ENCODE measurements at places on chromosomes 11 and 22.
A peak's percentile ranks its signal among the peaks of the same experiment; 100 is the strongest.

GRCh38 chr11:107157809-107158187 lies 139.5 kb upstream of the GUCY1A2 start:
- DNase-seq, result no peak

GRCh38 chr11:108819957-108820356 lies 155.1 kb downstream of the DDX10 start:
- DNase-seq, result no peak

DNA sequence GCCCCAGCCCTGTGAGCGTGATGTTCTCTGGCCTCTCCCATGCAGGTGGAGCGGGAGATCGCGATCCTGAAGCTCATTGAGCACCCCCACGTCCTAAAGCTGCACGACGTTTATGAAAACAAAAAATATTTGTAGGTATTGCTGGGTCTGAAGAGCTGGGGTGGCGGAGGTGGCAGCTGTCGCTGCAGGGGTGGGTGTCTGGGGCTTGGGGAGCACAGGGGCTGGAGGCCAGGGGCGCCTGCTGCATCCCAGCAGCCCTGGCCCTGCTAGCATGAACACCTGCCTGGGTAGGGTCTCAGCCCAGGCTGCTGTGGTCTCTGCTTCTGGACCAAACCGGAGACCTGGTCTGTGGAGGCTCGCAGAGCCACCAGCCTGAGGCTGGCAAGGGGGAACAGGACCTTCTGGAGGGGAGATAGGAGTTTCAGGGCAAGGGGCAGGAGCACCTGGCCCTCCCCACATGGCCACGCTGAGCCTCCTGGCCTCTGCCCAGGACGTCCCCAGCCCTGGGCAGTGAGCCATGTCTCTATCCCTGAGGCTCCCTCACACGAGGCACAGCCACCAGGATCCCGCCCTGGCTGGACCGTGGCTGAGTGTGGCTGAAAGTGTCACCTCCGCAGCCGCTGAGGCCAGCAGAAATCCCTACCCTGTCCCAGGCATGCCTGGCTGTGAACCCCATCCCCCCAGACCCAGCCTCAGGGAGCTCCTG lies 48.2 kb downstream of the MOB2 start:
- no peak for DNase-seq

DNA sequence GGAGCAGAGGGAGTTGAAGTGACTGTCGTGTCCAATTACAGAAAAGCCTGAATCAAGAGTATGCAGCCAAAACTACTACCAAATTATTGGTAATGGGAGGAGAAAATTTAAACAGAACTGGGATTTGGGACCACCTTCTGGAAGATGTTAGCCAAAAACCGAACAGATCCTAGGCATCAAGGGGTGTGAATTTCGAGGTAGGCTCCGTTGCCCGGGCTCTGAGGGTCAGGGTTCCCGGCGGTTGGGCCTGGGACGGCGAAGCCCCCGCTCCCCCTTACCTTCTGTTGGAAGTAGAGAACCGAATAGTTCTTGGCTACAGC lies 313 bp downstream of the PRCP start:
- no peak for DNase-seq

GRCh38 chr11:65478388-65479183 lies 20.3 kb upstream of the MALAT1 start:
- DNase-seq, result no peak

- DNase-seq, result no peak
These were observed 3.9 kb upstream of the PTS start for GRCh38 chr11:112222303-112222702.

DNA sequence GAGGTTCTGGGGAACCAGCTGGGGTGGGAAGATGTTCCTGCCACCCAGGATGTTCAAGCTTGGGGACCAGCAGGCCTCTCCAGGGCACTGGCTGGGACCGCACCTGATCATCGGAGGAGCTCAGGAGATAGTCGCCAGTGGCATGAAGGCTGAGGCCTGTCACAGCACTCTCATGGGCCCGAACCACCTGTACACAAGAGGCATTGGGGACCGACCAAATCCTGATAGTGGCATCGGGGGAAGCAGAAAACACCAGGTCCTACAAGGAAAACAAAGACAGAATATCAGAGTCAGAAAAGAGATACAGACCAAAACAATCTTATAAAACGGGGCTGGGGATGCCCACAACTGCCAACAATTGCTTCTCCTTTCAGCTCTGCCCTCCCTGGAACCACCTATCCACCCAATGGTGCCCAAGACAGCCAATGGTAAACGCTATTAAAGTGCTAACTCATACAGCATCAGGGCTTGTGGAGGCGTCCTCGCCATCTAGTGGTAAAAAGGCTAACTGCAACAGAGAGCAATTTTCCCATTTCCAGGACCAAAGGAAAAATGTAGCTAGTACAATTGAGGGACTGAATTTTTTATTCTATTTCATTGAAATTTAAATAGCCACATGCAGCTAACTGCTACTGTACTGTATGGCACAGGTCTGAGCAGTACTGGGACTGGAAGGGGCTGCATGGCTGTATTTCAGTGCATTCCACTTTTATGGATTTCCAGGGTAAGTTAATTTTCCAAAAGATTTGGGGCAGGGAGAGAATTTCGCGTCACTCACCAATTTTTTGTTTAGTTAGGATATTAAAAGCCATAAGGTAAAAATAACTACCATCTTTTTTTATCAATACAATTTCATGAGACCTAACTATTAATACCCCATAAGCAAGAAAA lies 7.1 kb downstream of the PRPF19 start:
- peak; percentile 40 for DNase-seq

DNA sequence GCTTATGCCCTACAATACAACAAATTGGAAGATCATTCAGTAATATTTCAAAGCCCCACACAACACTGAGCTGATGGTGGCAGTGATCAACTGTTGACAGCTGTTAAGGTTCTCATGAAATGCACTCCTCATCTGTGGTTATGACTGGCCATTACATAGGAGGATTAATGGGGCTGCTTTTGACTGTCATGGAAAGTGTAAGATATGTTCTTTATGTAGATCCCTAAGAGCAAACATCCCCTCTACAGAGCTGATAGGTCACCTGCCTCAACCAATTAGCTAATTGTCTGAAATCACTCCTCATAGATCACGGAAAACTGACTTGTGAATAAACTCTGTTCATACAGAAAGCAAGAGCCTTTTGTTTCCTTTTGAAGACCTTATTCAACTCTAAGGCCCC lies 78.1 kb downstream of the GAB2 start:
- DNase-seq, result no peak

DNA sequence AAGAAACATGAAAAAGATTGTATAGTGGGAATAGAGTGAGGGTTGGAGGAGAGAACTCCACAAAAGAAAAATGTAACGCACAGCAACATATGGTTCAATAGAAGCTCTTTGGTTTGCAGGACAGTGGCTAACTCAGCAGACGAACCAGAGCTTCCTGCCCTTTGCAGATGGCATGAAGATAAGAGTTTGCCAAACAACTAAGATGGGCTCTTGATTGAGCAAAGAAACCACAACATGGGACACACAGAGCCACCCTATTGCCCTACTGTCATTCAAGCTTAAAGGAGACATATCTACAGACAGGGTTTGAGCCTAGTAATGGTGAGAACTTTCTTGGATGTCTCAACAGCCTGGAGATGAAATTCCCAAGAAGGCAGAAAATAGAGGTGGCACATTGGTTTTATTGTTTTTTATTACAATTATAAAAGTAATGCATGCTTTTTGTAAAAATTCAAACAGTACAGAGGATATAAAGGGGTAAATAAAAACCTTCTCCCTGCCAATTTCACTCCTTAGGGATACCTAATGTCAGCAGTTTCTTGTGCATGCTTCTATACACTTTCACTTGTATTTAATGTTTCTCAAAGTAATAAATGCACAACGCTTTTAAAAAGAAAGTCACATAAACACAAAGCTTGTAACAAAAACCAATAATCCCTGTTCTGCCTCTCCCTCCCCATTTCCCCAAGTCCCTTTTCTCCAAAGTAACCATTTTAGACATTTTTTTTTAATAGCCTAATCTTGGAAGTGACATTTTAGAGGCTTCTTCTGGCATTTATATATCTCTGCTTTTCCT lies 63.7 kb downstream of the COPB1 start:
- no peak for DNase-seq

GRCh38 chr11:133997554-133997953 lies 40.8 kb upstream of the IGSF9B start:
- no peak for DNase-seq

DNA sequence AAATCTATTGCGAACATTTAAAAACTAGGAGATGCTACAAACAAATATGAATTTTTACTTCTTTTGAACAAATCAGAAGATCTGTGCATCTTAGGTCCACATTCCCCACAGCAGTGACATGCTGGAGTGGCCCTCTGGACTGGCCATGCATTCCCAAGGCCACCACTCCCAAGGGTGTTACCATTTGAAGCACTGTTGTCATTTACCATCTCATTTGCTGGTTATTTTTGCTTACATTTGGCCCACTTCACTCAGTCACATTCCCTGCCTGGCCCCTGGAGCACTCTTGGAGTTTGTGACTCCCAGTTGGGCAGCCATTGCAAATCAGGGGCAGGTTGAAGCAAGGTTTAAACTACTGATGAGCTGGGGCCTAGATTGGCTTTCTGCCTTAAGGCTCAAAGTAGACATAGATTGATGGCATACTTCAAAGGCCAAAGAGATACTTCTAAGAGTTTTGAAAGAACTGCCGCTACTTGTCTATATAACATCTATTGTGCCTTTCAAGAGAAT lies 8.5 kb upstream of the ZNRF3 start:
- no peak for DNase-seq

DNA sequence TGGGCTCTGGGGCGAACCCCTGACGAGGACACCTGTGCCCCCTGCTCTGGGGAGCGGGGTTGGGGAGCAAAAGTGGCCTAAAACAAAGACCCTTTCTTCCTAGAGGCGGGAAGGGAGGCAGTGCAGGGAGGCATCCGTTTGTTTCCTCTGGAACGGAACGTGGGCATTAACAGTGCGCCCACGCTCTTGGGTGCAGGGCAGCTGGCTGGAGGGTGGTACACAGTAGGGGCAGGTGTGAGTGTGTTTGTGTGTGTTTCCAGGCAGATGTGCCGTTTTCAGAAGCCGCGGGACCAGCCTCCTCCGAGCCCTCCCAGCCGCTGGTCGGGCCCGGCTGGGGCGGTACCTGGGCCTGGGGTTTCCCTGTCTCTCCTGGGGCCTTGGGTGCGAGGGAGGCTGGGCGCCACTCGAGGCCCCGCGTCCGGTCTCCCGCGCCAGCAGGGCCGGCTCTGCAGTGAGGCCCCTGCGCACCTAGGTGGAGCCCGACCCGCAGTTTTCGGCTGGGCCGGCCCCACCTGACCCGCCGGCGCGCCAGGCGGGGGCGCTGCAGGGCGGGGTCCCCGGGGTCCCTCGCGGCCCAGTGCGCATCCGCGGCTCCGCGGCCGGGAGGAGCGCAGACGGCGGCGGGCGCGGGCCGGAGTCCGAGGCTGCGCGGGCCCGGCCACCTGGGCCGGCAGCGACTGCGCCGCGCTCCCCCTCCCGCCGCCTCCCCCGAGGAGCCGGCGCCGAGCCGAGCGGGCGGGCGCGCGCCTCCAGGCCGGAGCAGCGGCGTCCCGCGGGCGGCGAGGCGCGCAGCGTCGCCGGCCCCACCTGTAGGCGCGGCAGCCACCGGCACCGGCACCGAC lies 1252.7 kb downstream of the BRD1 start:
- peak; percentile 55 for DNase-seq

DNA sequence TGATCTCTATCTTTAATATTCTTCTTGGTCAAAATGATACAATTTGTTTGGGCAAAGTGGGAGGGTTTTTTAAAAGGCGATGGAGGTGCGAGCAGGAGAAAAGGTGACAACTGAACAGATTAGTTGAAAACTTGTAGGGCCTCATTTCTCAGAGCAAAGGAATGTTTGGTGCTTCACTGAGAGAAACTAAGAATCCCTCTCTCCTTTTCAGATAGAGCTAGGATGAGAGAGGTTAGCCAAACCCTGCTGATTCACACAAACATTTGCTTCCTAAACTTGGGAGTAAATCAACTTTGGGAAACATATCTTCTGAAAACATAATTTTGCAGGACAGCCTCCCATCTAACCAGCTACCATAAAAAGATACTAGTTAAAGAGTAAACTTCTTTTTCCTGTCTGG lies 57.0 kb downstream of the PHF21A start:
- no peak for DNase-seq

GRCh38 chr11:73200256-73200655 lies 17.8 kb upstream of the P2RY2 start:
- no peak for DNase-seq

DNA sequence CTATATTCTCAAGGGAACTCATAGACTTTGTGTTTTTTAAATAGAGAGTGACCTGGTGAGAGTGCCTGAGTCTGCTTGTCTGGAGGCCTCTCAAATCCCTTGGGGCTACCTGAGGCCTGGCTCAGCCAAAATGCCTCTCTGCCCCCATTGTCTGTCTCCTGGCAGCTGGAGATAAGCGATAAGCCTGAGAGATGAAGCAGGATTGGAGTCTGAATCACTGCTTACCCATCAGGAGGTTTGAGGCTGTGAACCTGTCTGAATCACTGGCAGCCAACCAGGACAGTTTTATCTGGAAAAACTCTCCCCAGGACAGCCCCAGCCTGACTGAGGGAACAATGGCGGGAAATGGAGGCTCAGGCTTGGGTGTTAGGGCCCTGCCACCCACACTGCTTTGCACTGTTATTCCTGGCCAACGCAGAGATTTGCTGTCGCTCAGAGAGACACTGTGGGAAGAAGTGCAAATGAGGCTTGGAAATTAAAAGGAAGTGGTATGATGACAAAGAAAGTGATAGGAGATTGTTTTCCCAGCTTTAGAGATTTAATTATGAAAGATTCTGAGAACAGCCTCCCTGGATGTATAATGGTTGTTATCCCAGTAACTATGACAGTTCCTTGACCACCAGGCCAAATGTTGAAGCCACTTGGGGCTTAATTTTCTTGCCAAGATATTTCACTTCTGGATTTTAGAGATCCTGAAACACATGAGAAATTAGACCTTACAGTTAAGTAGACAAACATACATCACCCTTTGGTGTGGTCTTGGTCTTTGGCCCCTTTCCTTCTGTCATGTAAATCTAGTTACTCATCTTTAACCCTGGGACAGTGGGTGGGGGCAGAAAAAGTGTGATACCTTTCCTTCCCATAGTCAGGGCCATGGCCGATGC lies 102.1 kb downstream of the RASSF10 start:
- no peak for DNase-seq

DNA sequence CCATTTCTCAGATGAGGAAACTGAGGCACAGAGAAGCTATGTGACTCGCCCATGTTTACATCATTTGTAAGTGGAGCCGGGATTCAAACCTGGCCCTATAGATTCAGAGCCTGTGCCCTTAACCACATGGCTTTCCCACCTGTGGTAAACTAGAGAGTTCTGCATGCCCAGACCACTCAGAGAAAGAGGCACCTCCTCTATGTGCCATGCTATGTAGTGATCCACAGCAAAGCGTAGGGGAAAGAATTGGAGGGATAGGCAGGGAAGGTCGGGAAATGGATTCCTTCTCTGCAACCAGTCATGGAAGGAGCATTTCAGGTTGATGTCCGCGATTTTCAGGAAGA lies 15.4 kb upstream of the POU2AF2 start:
- DNase-seq, result no peak

GRCh38 chr11:87405356-87405755 lies 367.6 kb downstream of the TMEM135 start:
- no peak for DNase-seq

All from NT2/D1 (cell line).